ENCODE measurements at places on chromosomes 1 and 21.

DNA sequence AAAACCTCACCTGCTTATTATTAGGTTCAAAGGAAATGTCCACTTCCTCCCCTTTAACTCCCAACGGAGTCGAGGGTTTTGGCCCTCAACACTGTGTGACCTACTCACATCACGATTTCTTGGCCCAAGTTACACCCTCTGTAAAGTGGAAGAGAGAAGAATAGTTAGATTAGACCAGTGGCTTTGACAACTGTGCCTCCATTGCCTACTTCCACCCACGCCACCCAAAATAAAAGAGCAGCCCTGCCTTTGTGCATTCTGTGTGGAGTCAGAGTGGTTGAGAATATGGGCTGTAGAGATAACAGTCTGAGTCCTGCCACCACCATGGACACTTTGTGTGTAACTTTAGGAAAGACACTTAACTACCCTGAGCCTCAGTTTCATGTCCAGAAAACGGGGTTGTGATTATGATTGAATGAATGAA, 4.1 kb upstream of the HDGF start:
- DNase-seq = no peak

- no peak for DNase-seq
Measured at GRCh38 chr1:181326348-181326747, 157.0 kb upstream of the CACNA1E start.

GRCh38 chr1:84436876-84437655, 38.8 kb downstream of the DNASE2B start:
- DNase-seq = no peak

DNA sequence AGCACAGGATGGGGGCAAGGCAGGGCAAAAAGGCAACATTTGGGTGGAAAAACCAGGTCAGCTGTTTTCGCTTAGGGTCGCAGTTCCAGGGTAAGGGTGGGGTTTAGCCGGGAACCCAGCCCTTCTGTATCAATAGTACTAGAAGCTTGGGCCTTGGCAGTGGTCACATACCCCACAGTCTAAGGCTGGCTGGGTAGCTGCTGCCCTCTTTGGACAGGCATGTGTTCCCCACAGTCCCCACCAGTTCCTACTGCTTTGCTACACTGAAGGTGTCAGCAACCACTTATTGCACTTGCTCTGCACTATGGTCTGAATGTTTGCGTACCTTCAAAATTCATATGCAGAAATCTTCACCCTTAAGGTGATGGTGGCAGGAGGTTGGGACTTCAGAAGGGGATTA, 349.8 kb downstream of the LTN1 start:
- DNase-seq = no peak

DNA sequence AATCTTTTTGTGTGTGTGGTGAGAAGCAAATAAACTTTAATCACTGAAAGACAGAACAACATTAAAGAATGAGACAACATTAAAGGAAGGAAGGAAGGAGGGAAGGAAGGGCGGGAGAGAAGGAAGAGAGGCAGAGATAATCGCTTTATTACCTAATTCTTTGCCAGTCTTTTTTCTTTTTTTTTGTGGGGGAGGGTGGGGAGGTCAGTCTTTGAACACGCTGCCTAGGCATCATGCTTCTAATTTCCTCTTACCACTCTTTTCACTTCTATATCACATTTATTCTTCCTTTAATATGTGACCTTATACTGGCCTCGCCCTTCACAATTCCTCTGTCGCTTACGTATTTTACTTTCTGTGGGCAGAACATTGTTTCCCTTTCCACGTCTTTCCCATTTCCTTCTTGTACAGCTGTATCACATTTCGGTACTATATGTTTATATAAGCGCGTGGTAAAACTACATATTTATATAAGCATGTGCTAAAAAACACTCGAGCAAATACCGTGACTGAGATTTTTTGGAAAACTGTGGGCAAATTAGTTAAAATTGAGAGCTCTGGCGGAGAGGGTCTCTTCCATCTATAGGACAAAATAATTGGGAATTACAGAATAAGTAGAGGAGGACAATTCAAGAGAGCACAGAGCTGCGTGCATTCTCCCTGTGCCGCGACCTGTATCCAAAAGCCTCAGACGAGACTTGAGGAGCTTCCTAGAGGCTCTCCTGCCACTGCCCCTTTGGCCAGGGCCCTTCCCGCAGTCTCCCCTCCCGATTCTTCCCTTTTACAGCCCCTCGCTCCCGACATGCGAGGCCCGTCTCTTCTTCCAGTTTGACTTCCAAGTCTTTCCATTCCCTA, 823 bp upstream of the PRKAA2 start:
- no peak for DNase-seq

- no peak for DNase-seq
Measured at GRCh38 chr1:235831148-235831547, 35.6 kb downstream of the LYST start.

DNA sequence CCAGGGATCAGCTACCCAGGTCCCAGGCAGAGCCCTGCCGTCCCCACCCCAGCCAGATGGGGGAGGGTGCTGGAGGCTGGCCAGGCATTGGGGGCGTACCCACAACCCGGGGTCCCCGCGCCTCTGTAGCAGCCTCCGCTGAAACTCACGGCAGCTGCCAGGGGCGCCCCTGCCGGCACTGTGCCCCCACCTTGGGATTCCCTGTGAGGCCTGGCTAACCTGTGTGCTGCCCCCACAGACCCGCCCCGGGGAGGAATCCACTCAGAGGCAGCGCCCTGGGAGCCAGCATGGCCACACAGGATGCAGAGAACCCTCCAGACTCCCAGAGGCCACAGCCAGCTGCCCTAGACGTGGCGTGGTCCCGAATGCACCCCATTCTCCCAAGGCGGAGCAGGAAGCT, 3.8 kb downstream of the DVL1 start:
- no peak for DNase-seq

GRCh38 chr1:154276797-154277196, 4.4 kb downstream of the HAX1 start:
- no peak for DNase-seq

GRCh38 chr1:203080456-203080855, 5.4 kb downstream of the MYOG start:
- DNase-seq = no peak

DNA sequence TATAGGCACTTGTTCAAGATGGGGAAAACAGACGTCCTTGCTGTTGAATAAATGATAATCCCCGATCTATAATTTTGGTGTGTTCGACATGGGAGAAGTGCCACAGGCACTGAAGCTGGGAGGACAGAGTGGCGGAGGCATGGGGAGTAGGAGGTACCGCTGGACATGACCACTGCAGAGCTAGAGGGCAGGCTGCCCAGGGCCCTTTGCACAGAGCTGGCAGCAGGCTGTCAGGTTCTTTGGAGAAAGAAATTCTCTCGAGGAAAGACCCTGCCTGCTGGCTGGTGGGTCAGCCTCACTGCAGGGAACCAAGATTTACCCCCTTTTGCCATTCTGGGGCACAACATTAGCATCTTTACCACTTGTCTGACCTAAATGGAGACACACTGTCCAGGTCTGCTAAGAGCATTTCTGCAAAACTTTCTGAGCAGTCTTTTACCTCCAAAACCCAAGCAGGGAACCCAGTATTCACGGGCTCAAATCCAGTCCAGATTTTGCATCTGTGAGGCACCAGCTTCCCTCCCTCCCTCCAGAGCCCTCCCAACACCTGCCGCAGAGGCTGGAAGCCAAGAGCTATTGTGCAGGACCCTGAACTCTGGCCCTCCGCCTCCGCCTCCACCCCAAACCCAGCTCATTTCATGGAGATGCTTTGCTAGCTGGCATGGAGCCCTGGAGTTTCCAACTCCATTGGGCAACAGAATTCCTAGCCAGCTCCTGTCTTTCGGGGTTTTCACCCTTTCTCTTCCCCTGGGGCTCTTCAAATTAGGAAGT, 142.3 kb downstream of the PLXNA2 start:
- no peak for DNase-seq

DNA sequence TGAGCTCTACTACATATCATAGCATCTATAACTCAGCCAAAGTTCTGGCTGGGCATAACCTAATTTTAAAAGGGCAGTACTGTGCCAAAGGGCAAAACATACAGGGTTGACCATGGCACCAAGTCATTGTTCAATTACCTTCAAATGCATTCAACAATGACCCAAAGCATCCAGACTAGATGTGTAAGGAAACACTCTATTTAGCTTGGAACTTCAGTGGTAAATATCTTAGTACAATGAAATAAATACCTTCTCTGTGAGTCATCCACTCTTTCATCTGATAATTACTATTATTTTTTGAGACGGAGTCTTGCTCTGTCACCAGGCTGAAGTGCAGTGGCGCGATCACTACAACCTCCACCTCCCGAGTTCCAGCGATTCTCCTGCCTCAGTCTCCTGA, 70.0 kb downstream of the NVL start:
- DNase-seq = no peak

DNA sequence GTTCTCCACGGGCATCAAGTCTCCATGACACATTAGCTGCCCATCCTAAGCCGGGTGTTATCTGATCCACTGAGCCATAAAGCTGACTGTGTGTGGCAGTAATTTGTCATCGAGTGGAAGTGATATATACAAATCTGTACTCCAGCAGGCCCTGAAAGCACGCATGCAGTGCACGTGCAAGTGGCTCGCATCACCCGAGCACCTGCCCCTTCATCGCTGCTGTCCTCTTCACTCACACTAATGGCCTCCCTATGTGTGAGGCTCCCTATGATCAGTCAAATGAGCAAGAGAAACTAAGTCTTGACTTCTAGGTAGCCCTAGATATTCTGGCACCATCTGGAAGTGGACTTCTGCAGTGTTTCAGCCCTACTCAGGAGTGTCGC, 248.6 kb downstream of the MATN1 start:
- DNase-seq = no peak

DNA sequence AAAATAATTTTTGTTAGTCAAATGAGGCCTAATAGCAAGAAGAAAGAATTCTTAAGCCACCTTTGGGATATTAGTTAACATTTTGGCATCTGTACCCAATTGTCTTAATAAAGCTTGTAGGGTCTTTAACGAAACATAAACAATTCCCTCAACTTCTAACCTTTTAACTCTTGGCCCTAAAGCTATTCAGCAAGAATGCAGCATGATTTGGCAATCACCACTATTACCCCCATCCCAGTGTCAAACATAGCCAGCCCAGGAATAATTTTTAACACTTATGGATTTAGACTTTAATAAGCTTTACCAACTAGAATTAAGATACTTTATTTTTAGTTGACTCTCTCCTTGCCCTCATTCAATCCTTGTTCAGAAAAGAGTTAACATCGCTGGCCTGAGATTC, 2.5 kb upstream of the SLC16A4 start:
- no peak for DNase-seq

DNA sequence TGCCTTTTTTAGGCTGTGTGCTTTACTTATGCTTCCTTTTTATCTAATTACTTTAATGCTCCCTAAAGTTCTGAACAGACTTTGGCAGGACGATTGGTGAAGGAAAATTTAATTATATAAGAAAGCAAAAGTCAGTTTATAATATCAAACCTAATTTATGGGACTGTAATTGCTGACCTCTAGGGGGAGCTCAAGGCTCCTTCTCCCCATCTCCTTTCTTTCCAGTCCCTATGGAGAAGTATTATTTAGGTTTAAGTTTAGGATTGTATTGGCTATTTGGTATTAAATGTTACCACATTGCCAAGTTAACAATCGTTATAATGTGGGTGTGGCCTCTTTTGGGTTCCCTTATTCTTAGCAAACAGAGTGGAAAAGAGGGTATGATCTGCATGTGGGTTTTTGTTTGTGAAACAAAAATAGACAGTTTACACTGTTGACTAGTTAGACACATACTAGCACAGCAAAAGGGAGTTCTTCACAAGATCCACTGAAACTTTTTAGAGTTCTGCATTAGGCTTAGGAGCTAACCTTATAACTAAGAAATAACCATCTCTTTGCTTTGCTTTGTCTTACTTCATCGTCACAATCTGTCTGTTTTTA, 48.2 kb upstream of the TNFSF4 start:
- DNase-seq = peak; percentile 32

DNA sequence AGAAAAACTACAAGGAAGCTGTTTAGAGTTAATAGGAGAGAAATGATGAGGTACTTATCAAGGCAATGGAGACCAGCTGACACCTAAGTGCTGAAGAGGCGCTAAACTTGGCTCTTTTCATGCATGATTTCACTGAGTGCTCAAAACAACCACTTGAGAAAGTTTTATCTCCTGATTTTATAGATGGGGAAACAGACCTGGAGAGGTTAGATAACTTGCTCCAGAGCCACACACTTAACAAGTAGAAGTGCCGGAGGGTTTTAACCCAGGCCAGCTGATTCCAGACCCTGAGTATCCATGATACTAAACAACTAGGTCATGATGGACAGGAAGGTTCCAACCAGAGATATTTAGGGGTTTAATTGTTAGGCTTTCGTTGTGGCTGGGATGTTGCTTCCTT, 25.9 kb downstream of the UBE2U start:
- DNase-seq = no peak

DNA sequence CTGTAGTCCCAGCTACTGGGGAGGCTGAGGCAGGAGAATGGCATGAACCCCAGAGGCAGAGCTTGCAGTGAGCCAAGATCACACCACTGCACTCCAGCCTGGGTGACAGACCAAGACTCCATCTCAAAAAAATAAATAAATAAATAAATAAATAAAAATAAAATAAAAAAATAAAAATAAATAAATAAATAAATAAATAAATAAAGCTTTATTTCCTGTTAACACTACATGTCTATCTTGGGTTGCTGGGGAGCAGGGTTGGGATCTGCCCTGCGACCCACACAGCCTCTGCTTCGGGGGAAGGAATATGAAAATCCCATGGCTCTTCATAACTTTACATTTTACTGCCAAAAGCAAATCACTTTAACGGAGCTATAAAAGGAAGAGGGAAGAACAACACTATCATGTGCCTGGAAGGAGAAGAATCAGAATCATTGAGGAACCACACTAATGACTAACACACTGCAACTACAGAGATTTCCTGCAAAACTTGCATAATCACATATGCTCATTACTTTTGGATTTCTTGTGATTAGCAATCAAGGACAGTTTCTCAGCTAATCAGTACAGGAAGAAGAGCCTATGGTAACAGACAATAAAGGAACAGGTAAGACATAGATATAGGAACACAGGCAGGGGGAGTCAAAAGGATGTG, 72.8 kb upstream of the CD55 start:
- DNase-seq = no peak

- DNase-seq = no peak
Measured at GRCh38 chr1:207803678-207804077, 51.8 kb downstream of the CD46 start.

- DNase-seq = no peak
Measured at GRCh38 chr21:45963232-45963570, 18.4 kb upstream of the COL6A1 start.

GRCh38 chr1:18855573-18855972, 3.9 kb downstream of the TAS1R2 start:
- no peak for DNase-seq

DNA sequence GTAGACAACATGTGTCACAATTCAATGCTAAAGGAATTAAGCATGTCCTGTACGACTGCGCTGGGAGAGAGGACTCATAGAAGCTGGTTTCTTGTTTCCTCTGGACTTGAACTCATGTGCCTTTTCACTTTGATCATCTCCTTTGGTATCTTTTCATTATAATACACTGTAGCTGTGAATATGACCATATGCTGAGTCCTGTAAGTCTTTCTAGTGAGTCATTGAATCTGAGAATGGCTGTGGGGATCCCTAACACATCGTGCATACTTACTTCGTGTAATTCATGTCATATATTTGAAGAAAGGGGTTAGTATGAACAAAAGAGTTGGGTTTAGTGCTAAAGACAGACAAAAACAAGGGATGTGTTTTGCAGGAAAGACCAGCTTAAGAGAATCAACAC, 148.1 kb upstream of the RUNX1 start:
- no peak for DNase-seq

- no peak for DNase-seq
Measured at GRCh38 chr1:160261556-160261892, 825 bp downstream of the DCAF8 start.

Measured in SK-N-MC (cell line).